ENCODE measurements at places on chromosomes 13 and 19.

DNA sequence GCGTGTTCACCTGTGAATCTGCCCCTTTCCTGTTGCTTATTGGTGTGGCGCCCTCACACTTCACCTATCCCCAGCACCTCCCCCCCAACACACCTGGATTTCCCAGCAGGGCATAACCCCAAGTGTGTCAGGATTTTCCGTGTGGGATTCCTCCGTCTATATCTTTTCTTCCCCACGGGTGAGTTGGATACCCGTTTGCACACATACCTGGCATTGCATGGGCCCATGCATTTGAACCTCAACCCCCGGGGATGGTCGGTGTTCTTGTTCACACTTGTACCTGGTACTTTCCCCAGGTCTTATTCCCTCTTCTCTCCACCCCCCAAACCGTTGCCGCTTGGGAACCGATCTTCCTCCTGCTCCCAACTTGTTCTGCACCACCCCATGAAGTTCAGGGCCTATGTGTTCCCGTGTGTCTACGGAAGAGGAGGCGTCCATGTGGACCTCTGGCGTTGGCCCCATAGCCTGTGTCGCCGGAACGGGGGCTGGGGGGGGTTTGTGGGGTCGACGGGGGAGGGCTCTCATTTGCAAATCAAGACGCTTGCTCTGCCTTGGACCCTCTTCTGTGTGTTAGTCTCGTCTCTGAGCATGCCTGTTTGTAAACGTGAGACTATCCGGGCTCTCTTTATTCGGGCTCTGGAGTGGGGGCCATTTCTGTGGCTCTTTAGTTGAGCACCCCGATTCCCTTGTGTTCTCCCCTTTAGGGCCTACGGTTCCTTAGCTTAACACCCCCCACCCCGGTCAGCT lies 1.7 kb downstream of the PRR12 start:
- no peak for DNase-seq

DNA sequence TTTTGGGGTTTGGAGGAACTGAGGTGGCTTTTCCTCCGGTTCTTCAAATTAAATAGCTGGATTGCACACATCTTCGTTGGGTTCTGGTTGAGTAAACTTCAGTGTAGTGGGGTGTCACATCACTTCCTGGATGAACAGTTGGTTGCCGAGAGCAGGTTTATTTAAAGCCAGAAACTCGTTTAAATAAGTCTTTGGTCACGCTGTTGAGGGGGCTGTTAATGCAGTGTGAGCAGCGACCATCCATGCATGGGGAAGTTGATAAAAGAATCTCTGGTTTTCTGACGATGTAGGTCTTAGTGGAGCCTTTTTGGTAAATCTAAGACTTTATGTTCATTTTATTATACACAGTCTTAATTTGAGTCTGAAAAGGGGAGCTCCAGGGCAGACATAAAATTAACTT lies 351.2 kb upstream of the ARGLU1 start:
- DNase-seq: no peak

DNA sequence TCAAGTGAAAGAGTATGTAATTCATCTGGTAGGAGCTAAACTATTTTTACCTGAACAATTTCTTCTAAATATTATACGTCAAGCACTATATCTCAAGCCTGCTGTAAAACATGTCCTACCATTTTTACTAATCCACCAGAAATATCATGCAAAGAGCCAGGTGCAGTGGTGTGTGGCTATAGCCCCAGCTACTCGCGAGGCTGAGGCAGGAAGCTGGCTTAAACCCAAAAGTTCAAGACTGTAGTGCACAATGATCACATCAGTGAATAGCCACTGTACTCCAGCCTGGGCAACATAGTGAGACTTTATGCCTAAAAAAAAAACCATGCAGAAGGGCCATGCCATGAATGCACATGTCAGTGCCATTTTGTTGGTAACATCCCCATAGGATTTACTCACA lies 20.7 kb upstream of the CLN5 start:
- no peak for DNase-seq

GRCh38 chr19:23415034-23415433 lies 19.8 kb upstream of the ZNF91 start:
- no peak for DNase-seq

All from activated CD8-positive, alpha-beta memory T cell treated with anti-CD3 and anti-CD28 coated beads for 1 hour (primary cell).